MCF 10A (cell line): ENCODE measurements at places on chromosomes 16 and 17. TPM values are rescaled to one million over a fixed set of nuclear protein-coding genes. Genes with fewer than 3 reads are reported as not detected.
A peak's percentile ranks its signal among the peaks of the same experiment; 100 is the strongest.

GRCh38 chr17:21298056-21298982, 13.8 kb downstream of the MAP2K3 start:
- DNase-seq, result no peak

Gene ORAI3
- 16.2 and 21.2 TPM in 2 replicates for total RNA-seq

GRCh38 chr17:39276113-39276512, 50.4 kb upstream of the STAC2 start:
- DNase-seq, result no peak

GRCh38 chr16:27341549-27341948, 27.8 kb downstream of the IL4R start:
- no peak for DNase-seq

- DNase-seq, result no peak
Measured at GRCh38 chr17:12431188-12431587, 234.5 kb upstream of the MYOCD start.

Gene ABCA8
- 0.81 and 1.5 TPM in 2 replicates for total RNA-seq

Gene AANAT
- not detected in 2 replicates for total RNA-seq

DNA sequence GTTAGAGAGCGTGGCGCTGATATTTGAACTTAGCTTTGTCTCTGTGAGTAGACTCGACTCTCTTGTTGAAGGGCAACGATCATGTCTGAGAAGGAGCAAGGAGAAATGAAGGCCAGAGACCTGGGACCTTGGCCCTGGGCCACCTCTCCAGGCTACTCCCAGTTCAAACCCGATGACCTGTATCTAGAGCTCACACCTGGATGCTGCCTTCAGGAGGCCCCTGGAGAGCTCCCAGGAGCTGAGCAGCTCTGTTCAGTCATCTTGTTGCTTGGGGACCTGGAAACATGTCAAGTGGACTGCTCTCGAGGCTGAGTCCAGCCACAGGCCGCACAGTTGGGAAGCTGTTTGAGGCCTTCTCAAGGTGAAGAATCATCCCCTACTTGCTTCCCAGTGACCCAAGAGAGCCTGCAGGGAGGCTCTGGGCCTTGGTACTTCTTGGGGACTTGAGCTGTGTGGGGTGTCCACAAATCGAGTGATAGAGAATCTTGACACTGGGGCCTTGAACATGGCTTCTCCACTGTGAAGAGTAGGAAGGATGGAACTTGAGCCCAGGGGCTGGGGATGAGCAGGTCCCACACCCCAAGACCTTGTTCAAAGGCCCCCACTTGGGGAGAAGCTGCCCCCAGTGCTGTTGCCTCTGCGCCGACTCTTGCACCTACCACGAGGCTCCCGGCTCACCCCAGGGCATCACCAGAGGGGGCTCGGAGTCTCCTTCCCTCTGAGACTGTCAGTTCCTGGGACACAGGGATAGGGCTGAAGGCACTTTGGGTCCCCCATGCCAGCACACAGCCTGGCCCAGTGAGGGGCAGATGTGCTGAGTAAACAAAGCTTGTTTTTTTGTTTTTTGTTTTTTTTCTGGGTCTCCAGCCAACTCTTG, 112.1 kb downstream of the IRX5 start:
- no peak for DNase-seq

- no peak for DNase-seq
Measured at GRCh38 chr16:89936981-89937380, 11.6 kb upstream of the DEF8 start.

DNA sequence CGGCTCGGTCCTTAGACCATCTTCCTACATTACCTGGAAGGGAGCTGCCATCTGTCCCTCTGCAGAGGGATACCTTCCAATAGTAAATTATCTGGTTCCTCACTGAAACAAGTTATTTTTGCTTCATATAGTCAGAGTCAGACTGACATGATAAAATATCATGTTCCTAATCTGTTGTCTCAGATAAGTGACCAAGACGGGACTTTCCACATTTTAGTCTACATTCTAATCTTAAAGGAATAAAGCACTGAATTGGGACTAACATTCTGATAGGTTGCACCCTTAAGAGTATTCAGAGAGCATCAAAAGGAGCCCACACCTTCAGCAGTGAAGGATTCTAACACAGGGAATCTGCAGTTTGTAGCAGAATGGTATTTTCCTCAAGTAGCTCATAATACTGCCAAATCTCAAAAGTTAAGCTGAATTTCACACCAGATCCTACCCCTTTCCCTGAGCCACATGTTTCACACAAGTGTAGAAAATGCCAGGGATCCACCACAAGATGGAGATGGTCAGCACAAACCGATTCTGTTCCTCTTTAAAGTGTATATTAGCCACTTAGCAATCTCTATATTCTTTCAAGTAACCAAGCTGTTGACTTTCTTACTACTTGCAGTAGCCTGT, 13.4 kb downstream of the GINS2 start:
- peak; percentile 32 for DNase-seq

DNA sequence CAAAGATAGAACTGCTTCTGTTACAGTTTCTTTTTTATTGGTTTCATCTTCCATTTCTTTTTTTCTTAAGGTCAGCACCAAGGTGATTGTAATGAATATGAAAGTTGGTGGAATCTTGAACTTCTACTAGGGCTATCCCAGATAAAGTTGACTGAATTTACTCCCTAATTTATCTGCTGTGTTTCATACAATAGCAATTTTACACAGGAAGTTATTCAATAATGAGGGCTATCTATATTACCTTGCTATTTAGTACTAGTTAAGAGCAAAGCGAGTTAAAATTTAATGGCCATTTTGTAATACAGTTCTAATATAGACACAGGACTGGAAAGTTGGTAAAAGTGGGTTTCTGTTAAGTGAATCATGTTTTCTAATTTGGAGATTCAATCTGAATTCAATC, 24.1 kb downstream of the USP10 start:
- no peak for DNase-seq

Gene SLC35G3
- not detected in 2 replicates for total RNA-seq

DNA sequence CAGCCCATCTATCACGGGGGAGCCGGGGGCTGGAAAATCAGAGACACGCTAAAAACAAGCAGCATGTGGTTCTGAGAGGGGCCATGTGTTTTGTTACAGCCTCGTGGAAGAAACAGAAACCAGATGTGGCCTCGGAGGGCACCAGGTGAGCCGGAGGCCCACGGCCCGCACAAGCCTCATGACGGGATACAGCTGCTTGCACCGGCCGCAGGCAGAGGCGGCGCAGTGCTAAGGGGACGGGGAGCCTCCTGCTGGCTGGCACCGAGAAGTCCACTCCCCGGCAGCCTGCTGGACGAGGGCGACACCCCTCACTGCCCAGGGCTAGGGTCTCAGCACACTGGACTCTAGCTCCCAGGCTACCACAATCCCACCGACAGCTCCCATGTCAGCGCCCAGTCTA, 19.2 kb downstream of the NDUFAF8 start:
- DNase-seq, result no peak

DNA sequence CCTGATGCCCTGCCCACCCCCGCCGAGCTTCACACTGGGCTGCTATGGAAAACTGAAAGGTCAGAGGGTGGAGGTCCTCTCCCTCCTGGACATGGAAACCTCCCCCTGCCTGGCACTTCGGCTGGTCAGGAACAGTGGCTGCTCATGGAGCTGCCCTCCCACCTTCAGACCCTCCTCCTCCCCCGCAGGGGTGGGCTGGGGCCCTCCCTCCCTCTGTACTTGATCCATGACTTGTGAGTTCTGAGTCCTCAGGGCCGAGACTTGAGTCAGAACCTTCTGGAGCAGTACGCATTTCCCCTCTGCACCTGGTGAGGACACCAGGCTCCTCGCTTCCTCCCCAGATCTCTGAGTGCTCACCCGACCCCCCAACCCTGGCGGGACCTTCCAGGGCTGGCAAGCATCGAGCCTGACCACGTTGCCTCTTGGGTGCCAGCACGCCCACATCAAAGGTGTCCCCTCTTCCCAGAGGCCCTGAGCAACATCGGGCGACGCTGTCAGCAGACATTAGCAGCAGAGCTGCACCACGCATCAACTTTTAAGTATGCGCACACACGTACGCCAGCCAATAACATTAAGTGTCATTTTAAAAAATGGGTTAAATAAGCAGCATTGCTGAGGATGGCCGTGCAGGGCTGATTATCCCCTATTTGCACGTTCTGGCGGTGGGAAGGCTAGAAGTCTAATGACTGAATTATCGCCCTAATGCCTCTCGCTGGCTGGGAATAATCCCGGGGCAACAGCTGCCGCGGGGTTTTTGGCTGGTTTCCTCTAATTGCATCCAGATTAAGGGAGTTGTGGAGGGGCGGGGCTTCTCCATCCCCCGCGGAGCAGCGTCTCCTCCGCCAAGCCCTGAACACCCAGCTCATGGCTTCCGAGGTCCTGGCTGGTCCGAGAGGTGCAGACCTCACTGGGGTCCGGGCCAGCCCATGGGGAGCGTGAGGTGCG, 98.0 kb downstream of the TBC1D16 start:
- no peak for DNase-seq

DNA sequence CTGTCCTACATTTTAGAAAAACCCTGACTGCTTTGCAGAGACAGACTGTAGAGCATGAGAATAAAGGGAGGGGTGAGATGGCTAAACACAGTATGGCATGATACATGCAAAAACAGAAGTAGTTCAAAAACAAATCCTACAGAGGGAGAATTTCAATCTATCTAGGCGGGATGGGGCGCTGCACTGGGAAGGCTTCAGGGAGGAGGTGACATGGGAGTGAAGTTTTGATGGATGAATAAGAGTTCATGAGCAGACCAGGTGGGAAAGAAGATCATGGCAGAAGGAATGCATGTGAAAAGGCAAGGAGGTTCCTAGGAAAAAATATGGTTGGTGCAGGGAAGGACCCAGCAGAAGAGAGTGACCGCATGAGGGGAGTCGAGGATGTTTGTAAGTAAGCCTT, 19.2 kb downstream of the HS3ST3B1 start:
- no peak for DNase-seq

Gene CRHR1
- not detected in 2 replicates for total RNA-seq

Gene CX3CL1
- total RNA-seq, result not detected in 2 replicates

Gene WFIKKN1
- total RNA-seq, result 0.14 and 0.17 TPM in 2 replicates

GRCh38 chr17:30091771-30092170, 24.8 kb upstream of the NSRP1 start:
- peak; percentile 23 for DNase-seq

DNA sequence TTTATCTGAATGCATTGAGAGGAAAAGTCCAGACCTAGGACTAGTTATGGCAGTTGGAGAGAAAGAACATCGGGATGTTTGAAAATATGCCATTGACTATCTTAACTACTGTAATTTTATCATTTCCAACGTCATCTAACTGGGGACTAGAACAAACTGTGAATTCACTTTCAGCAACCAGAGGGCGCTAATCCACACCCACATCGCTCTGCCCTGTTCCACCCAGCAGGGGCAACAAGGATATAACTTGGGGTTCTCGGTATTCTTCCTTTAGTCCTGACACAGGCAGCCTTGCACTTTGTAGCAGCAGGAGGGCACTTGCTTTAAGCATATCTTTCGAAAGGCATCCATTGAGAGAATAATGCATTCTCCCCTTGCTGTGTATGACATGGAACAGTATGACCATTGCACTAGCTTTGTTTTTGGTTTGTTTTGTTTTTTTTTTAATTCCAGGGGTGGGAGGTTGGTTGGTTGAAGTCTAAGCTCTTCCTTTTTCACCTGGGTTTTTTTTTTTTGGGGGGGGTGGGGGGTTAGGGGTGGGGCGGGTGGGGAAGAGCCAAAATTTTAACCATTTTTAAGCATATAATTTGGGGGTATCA, 31.5 kb downstream of the SIAH1 start:
- DNase-seq, result peak; percentile 74

Gene STX1B
- 0.42 and 0.91 TPM in 2 replicates for total RNA-seq

Gene CLDN9
- 0.39 and 0.44 TPM in 2 replicates for total RNA-seq

Gene SPIRE2
- 3.8 and 4.8 TPM in 2 replicates for total RNA-seq

- no peak for DNase-seq
Measured at GRCh38 chr16:47886631-47887415, 269.0 kb downstream of the ABCC12 start.

Gene TP53TG3B
- total RNA-seq, result not detected in 2 replicates

- DNase-seq, result no peak
Measured at GRCh38 chr17:64460955-64461354, 12.0 kb downstream of the MILR1 start.

Gene DOC2A
- 1.2 TPM in 2 replicates for total RNA-seq

DNA sequence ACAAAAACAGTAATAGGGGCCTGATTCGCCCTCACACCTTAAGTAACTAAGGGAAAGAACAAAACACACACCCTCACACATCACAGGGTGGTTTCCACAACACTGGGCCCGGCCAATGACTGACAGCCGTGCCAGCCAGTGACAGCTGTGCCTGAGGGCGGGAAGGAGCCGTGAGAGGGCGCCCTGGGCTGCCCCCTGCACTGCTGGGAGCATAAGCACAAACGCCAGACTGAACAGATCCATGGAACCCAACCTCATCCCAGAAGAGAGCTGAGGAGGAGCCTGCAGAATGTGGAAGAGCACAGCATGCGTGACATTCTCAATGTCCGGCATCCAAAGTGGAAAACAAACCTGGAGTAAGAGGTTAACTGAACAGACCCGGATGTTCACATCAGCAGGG, 16.0 kb downstream of the CSNK1D start:
- DNase-seq, result no peak

Gene EME1
- total RNA-seq, result 6.0 and 6.7 TPM in 2 replicates

Gene P2RX5
- total RNA-seq, result 4.8 and 4.9 TPM in 2 replicates

Gene C16orf78
- total RNA-seq, result not detected in 2 replicates

DNA sequence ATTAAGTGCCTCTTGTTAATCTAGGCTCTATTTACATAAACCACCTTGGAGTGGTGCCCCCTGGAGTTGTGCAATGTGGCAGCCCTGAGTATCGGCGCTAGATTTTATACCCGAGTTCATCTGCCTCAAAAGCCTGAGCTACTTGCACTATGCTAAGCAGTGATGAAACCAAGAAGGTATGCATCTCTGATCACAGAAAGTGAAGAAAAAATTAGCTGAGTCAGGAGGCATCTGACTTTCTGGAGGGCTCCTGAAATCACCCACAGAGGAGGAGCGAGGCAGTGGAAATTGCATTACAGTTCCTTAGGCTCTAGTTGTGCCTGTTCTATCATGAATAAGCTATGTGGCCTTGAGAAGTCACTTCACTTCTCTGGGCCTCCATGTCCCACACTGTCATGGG, 80.3 kb upstream of the PSMD7 start:
- no peak for DNase-seq
